ENCODE measurements at places on chromosomes 16 and 17. TPM values are rescaled to one million over a fixed set of nuclear protein-coding genes. Genes with fewer than 3 reads are reported as not detected.

DNA sequence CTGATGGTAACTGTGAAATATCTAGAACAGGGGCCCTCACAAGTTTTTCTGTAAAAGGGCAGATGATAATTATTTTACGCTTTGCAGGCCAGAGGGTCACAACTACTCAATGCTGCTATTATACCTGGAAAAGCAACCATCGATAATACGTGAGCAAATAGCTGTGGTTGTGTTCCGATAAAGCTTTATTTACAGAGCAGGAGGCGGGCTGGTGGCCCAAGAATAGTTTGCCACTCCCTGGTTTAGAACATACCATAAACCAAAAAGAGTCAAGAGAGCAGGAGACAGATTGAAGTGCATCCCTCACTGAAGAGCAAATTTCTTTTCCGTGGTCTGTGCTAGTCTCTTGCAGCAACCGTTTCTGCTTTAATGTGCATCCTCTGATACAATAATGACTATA, 77.9 kb upstream of the DYNLRB2 start:
- no peak for DNase-seq

GRCh38 chr16:54657058-54657708, 273.5 kb upstream of the IRX5 start:
- DNase-seq = peak; percentile 76

DNA sequence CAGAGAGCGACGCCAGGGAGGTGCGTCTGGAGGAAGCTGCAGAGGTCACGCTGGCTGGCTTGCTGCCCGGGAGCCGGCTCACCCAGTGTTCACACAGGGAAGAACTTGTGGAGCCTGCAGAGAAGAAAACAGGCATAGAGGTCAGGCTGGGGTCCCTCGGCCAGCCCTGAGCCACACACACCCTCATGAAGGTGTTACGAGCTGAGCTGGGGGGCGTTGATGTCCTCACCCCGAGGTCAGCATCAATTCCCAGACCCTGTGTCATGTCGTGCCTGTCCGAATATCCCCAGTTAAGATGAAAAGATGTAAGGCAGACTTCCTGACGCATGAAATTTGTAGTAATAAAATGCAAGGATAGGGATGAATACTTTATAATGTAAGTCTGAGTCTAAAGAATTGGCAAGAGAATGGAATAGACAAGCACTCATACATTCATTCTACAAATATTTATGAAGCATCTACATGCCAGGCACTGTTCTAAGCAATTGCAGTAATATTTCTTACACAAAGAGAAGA, 77.1 kb downstream of the USP31 start:
- DNase-seq = peak; percentile 90

DNA sequence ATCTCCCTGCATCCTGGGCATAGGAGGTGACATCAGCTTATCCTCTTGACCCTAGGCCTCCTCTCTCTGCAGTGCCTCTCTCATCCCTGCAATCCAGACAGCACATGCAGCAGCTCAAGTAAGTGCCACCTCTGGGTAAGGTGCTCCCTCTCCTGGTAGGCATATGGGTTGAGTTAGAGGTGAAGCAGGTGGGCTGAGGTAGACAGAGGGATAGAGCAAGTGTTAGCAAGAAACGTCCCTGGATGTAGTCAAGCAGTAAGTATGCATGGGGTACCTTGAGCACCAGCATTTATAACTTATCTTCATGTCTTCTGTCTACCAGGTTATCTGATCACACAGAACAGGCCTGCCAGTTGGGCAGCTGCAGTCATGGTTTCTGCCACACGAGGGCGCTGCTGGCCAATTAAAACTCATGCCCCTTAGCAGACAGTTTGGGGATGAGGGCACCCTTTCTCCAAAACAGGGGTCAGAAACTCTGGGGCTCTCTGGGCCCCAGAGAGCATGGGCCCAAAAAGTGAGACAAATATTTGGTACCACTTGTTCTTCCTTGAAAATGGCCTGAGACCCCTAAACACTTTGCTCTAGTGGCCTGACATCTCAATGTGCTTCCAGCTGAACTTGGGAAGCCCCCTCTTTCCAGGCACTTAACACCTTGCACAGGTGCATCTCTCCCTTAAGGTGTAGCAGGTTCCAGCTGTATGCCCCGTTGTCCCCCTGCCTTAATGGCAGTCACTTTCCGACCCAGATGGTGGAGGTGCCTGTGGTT, 59.8 kb downstream of the NEUROD2 start:
- peak; percentile 47 for DNase-seq

- DNase-seq = no peak
Observed at GRCh38 chr16:55151561-55152305, 172.3 kb upstream of the IRX6 start.

DNA sequence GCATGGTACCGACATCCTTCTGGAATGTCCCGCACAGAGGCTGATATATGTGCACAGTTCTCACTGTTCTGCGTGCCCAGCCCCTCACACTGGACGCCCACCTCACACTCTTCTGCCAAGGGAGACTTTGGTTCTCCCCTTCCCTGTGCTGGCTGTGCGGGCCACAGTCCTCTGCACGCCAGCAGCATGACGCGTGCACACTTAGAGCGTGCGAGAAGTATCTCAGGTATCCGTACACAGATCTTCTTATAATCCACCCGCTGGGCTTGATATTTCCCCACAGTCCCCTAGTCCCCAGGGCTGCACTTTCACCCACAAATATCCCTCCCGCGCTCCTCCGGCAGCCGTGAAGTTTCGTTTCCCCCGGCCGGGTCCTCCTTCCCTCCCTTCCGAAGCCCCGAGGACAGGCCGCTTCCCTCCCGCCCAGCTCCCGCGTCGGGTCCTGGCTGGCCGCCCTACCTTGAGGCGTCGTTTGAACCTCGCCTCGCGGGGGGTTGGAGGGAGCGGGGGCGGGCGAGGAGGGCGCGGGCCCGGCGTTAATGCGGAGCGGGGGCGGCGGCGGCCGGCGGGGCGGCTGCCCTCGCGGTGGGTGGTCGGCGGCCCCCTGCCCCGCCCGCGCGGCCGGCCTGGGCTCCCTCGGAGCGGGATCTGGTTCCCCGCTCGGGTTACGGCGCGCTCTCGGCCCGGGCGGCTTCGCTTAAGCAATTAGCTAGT, 5.0 kb upstream of the FOXF1 start:
- peak; percentile 23 for DNase-seq

- DNase-seq = peak; percentile 85
Observed at GRCh38 chr17:64420143-64420670, 28.7 kb upstream of the MILR1 start.

DNA sequence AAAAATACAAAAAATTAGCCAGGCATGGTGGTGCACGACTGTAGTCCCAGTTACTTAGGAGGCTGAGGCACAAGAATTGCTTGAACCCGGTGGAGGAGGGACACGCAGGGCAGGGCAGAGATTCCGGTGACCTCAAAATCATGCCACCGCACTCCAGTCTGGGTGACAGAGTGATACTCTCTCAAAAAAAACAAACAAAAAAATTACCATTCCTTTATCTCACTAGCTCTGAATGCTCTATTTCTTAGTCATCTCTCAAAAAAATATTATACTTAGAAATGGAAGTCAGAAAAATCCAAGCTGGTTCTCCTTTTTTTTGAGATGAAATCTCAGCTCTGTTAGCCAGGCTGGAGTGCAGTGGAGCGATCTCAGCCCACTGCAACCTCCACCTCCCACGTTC, 40.8 kb downstream of the SPOP start:
- peak; percentile 33 for DNase-seq

DNA sequence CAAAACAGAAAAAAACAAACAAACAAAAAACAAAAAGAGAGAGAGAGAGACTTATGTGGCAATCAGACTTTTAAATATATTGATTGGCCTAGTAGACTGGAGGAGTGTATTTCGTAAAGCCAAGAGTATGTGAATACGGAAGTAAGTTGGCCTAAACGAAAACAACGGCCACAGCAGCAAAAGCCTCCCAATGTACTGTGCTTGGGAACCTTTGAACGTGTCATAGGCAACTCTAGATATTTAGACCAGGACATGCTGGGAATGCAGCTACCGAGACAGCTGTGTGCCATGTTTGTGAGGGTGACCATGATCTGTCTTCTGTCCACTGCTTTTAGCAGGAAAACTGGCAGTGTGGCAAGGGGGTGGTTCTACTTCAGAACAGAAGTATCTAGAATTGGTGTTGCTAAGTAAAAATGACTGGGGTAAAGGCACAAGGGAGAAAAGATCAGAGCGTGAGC, 7.4 kb downstream of the MAF start:
- DNase-seq = no peak

DNA sequence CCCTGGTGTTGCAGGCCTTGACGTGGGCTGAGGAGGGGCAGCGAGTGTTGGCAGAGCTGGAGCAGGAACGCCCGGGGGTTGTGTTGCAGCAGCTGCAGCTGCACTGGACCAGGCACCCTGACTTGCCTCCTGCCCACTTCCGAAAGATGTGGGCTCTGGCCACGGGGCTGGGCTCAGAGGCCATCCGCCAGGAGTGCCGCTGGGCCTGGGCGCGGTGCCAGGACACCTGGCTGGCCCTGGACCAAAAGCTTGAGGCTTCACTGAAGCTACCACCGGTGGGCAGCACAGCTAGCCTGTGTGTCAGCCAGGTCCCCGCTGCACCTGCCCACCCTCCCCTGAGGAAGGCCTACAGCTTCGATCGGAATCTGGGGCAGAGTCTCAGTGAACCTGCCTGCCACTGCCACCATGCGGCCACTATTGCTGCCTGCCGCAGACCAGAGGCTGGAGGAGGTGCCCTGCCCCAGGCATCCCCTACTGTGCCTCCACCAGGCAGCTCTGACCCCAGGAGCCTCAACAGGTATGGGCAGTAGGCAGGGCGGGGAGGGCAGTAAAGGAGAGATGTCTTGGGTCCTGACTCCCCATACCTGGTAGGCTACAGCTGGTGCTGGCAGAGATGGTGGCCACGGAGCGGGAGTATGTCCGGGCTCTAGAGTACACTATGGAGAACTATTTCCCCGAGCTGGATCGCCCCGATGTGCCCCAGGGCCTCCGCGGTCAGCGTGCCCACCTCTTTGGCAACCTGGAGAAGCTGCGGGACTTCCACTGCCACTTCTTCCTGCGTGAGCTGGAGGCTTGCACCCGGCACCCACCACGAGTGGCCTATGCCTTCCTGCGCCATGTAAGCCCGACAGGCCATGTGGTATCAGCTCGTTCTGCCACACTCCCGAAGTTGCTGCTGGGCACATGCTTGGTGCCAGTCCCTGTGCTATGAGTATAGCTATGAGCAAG, 5.6 kb downstream of the PLEKHG4 start:
- peak; percentile 32 for DNase-seq

DNA sequence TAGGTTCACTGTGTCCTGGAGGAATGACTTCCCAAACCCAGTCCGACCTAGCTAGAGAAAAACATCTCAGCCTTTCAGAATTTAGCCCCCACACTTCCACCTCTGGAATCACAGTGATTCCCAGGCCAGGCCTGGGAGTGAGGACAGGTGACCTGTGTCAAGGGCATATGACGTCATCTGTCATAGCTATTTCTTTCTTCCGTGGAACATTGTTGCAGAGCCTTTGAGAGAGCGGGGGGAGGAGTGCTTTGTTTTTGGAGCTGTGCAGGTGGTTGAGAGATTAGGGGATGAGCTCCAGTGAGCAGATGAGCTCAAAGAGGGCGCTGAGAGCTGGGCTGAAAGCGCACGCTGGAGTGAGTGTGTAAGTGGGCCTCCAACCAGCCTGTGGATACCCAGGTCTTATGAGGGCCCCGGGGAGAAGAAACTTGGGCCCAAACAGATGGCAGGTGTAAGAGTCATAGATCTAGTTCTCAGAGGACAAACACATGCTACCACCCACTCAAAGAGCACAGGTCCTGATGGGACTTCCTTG, 344.8 kb downstream of the SNX29 start:
- DNase-seq = no peak

DNA sequence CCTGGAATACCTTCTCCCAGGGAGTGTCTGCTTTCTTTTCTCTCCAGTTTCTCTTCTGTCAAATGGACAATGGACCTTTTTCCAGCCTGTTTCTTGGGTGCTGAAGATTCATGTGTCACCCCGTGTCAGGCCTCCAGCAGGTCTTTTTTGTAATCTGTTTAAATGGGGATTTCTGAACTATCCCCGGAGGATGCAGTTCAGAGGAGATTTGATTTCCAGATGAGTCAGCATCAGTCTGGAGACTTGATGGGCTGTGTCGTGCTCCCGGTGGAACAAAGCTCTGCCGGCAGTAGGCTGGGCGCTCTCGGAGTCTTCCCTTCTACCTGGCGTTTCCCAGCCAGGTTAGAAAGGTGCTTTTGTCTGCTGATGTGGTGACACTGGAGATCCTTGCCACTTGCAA, 440.6 kb downstream of the HS3ST3B1 start:
- DNase-seq = peak; percentile 42

DNA sequence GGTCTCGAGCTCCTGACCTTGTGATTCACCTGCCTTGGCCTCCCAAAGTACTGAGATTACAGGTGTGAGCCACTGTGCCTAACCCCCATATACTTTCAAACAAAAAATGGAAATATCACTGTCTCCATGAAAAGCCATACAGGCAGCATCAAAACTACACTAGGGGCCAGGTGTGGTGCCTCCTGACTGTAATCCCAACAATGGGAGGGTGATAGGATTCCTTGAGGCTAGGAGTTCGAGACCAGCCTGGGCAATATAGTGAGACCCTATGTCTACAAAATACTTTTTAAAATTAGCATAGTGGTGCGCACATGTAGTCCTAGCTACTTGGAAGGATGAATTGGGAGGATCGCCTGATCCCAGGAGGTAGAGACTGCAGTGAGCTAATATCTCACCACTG, 15.7 kb downstream of the HMOX2 start:
- no peak for DNase-seq

GRCh38 chr17:31448467-31449077, 57.1 kb downstream of the RAB11FIP4 start:
- peak; percentile 49 for DNase-seq

DNA sequence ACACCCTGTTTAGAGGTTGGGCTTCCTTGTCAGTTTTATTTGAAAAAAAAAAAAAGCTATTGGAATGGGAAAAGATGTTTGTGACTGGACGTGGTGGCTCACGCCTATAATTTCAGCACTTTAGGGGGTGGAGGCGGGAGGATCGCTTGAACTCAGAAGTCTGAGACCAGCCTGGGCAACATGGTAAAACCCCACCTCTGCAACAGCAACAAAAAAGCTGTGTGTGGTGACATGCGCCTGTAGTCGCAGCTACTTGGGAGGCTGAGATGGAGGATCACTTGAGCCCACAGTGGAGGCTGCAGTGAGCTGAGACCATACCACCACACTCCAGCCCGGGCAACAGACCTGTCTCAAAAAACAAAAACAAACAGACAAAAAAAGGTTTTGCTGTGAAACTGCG, 66.1 kb upstream of the SIAH1 start:
- no peak for DNase-seq

The SLC22A31 gene
- polyA plus RNA-seq = not detected

The ASIC2 gene
- not detected for polyA plus RNA-seq

The SLC6A4 gene
- 0.05 TPM for polyA plus RNA-seq

The IL32 gene
- polyA plus RNA-seq = 0.56 TPM

The TMEM235 gene
- polyA plus RNA-seq = not detected

The CLEC18B gene
- not detected for polyA plus RNA-seq
